ENCODE measurements at places on chromosomes 4 and X.

DNA sequence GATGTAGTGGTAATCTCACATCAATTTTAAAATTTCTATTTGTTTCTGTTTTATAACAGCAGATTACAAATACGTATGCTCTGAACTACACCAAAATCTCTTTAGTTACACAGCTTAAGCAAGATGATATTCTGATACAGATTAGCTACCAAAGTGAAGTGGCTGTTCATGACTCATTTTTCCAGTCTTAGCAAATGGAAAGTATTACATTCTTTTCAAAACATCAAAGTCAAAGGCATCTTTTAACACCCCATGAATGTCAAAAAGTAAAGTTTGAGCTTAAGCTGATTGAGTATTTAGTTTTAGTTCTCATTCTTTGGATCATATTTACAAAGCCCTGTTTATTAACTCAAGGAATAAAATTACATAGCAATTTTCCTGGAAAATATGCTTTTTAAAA is 6.6 kb upstream of the HPGDS start:
- DNase-seq: no peak

DNA sequence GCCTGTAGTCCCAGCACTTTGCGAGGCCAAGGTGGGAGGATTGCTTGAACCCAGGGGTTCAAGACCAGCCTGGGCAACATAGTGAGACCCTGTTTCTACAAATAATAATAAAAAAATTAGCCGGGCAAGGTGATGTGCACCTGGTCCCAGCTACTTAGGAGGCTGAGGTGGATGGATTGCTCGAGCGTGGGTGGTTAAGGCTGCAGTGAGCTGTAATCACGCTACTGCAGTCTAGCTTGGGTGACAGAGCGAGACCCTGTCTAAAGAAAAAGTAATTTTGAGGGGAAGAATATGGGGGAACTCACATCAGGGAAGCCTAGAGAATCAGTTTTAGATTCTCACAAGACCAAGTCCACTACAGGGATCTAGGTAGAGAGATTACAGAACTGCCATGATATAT is 28.9 kb upstream of the LCORL start:
- no peak for DNase-seq

DNA sequence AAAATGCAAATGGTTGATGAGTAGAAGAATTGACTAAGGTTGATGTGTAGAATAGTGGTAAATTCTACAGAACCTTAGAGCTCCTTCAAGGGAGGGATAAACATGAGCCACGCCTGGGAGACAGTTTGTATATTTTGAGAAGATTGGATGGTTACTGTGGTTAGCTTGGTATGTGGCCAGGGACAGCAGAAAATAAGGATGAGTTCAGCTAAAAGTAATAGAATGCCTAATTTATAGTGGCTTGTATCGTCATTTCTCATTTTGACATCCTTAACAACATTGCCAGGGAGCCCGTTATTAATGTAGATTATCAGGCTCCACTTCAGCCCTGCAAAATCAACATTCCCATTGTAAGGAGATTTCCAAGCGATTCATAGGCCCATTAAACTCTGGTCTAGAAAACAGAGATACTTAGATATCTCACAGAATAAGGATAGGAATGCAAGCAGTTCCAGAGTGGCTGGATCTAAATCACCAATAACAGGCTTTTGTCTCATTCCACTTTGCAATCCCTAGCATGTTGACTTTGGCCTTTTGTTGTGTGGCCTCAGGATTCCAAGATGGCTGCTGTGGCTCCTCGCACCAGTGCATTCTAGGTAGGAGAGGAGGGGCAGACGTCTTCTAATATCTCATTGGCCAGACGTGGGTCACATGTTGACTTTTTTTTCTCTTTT is 6.4 kb upstream of the PTTG2 start:
- DNase-seq: no peak

DNA sequence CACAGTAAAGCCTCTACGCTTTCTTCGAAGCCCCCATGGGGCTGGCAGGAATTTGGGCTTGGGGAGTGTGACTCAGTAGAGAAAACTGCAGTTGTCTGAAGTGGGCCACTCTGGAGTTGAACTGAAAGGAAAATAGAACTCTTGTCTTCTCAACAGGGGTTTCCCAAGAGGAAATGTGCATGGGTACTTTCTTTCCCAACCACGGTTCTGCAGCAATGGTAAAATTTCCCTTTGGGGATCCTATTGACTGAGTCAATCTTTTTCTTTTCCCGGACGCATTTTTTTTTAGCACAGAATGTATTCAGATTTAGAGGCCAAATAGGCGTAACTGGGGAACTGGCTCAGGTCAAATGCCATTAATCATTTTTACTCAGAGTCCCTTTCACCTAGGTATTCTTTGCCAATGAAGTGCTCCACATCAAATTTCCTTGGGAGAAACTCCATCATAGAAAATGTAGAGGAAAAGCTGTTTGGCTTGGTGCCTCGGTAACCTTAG is 269.3 kb downstream of the STIM2 start:
- no peak for DNase-seq

- DNase-seq: no peak
These were observed 343.7 kb upstream of the PPP1R2C start for GRCh38 chrX:43121637-43122036.

DNA sequence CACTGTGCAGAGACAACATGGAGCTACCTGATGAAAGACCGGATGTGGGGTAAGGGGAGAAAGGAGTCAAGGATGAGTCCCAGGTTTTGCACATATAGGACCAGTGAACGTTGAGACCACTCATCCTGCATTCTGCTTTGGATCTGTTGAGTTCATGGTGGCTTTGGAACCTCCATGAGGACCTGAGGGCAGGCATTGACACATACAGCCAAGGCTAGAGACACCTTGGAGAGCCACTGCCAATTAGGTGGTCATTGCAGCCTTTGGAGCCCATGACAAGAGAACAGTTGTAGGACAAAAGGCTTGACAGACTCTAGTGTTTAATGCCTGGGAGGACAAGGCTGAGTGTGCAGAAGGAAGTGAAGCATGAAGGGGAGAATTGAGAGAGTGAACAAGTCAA is 87.9 kb downstream of the STK32B start:
- no peak for DNase-seq

- DNase-seq: no peak
These were observed 2.5 kb upstream of the GABRA2 start for GRCh38 chr4:46392421-46392820.

DNA sequence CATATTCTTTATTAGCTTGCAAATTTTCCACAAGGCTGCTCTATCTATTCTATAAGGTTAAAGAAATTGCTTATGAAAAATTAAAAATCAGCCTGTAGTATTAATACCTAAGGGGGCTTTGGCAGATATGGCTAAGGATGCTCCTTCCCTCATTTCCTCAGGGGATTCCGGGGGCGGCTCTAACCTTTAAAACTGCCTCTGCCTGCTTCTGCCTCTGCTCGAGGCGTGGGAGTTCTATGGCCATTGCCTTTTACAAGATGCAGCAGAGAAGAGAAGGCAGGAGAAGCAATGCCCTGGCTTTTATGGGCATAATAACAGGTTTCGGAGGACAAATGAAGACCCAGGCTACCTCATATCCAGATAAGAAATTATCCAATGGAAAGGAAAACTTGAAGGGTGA is 8.6 kb upstream of the CDKN2AIP start:
- DNase-seq: no peak

GRCh38 chrX:45876206-45876605 is 669.0 kb downstream of the ZNF674 start:
- no peak for DNase-seq

DNA sequence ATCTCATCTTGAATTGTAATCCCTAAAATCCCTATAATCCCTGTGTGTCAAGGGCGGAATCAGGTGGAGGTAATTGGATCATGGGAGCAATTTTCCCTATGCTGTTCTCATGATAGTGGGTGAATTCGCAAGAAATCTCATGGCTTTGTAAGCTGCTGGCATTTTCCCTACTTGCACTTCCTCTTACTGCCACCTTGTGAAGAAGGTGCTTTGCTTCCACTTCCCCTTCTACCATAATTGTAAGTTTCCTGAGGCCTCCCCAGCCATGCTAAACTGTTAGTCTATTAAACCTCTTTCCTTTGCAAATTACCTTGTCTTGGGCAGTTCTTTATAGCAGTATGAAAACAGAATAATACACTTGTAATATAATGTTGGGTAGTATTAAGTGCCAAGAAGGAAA is 1087.4 kb upstream of the SLIT2 start:
- no peak for DNase-seq

DNA sequence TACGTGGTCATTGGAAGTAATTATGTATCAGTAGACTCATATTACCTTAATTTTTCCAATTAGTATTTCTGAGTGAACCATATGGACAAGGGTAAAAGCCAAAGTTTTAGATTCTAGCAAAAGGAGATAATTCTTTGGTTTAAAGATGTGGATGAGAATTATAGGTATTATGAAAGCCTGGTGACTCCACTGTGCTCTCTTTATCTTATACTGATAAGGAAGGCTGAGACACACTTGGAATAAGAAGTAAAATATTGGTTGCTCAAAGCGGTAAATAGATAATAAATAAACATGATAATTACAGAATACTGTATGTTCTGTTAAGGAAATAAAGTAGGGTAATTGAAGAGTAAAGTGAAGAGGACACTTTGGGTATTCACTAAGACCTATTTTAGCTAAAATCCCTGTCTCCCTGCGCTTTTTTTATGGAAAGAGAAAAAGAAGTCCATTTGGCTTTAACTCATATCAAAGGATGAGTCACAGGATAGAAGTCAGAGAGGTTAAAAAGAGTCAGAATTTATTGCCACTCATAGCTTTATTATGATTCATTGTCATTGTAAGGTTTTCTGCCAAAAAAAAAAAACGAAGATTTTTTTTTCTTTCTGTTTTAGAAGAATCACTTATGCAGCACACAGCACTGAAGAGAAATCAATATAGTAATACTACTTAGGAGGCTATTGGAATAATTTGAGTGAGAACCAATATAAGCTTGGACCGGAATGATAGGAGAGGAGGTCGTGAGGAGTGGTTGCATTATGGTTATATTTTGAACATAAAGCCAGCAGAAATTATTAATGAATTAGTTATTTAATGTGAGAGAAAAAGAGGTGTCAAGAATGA is 2463.1 kb downstream of the ARAP2 start:
- DNase-seq: no peak

- DNase-seq: no peak
These were observed 237.6 kb downstream of the AFAP1 start for GRCh38 chr4:7701866-7702649.

GRCh38 chr4:144645102-144645630 is 790 bp upstream of the HHIP start:
- no peak for DNase-seq

DNA sequence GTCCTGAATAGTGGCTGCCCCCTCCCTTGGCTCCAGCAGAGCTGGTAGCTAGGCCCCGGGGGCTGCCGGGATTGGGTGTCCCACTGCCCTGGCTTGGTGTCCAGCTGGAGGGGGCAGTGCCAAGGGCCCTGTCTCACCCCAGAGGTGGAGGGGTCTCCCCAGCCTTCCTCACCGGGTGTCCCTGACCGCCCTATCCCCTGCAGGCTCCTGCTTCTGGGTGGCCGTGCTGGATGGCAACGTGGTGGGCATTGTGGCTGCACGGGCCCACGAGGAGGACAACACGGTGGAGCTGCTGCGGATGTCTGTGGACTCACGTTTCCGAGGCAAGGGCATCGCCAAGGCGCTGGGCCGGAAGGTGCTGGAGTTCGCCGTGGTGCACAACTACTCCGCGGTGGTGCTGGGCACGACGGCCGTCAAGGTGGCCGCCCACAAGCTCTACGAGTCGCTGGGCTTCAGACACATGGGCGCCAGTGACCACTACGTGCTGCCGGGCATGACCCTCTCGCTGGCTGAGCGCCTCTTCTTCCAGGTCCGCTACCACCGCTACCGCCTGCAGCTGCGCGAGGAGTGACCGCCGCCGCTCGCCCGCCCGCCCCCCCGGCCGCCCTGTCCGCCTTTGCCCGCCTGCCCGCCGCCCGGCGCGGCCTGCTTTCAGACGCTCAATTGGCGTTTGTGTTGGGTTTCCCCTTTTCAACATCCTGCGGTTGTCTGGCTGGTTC is 4.6 kb downstream of the NAT8L start:
- DNase-seq: no peak

DNA sequence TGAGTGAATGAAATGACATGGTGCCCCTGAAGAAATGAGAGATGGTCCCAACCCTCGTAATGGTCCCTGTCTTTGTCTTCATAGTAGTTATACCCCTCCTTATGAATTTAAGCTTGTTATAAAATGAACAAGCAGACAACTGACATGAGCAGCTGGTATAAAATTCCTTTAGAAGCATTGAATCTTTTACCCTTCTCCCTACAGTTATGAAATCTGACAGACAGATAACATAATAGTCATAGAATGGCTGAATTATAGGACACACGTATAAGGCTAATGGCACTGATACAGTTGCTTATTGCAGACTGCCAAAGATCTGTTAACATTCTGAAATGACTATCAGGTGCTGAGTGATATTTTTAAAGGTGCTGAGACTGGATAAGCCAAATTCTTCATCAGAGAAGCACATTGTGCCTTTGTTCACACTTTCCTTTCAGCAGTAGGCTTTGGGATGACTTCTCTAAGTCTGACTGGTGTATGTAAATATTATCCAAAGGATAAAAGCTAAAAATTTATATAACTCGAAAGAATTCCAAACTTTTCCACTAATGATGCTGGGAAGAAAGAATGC is 47.4 kb upstream of the PDGFC start:
- no peak for DNase-seq

DNA sequence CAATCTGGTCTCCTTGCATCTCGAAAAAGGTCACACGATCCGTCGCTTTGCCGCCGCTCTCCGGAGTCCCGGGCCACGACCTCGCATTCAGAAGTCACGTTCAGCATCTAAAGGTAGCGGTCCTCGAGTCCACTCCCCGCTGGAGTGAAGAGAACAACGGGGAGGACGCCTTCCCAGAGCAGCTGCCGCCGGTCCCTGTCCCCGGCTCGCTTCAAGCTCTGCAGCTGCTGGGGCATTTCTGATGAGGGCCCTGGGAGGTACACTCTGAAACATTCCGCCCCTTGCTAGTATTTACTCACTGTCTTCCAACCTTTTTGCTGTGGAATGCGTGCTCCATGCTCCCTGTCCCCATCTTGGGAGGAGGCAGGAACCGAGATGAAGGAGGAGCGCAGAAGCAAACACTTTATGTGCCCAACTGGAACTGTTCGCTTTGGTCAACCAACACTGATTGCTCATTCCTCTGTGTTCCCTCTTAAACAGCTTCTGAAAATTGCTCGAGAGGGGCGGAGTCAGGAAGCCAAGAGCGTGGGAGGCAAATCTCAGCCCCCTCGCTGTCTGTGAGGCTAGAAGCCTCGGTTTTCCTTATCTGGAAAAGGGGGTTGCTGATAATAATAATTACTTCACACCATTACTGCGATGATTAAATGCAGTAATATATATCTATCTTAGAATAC is 6.4 kb upstream of the VAMP7 start:
- DNase-seq: no peak

DNA sequence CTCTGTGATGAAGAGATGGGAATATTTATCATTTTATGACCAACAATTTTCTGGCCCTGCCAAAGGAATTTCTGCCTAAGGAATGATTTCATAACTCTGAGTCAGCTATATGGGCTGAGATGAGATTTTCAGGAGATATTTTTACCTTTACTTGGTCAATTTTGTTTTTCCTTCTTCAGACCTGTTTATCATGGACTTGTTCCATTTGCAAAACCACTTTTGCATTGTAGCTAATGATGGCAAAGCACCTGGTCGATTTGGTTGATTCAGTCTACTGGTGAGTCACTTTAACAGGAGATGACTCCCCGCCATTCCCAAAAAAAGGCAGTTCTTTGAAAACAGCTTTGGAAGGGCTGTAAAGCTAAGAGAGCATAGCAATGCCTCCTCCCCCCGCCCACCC is 53.3 kb downstream of the TEX13A start:
- DNase-seq: no peak

Measured in stimulated activated naive CD8-positive, alpha-beta T cell treated with anti-CD3 and anti-CD28 coated beads, Interleukin-15, amount 100 ng/mL, for 72 hours (primary cell).